Stimulated activated CD8-positive, alpha-beta memory T cell treated with anti-CD3 and anti-CD28 coated beads, Interleukin-2, amount 100 ng/mL, for 1 hour (primary cell): ENCODE measurements at places on chromosomes 5 and 9.

GRCh38 chr5:10073441-10074104 lies 176.1 kb downstream of the ATPSCKMT start:
- DNase-seq: no peak

DNA sequence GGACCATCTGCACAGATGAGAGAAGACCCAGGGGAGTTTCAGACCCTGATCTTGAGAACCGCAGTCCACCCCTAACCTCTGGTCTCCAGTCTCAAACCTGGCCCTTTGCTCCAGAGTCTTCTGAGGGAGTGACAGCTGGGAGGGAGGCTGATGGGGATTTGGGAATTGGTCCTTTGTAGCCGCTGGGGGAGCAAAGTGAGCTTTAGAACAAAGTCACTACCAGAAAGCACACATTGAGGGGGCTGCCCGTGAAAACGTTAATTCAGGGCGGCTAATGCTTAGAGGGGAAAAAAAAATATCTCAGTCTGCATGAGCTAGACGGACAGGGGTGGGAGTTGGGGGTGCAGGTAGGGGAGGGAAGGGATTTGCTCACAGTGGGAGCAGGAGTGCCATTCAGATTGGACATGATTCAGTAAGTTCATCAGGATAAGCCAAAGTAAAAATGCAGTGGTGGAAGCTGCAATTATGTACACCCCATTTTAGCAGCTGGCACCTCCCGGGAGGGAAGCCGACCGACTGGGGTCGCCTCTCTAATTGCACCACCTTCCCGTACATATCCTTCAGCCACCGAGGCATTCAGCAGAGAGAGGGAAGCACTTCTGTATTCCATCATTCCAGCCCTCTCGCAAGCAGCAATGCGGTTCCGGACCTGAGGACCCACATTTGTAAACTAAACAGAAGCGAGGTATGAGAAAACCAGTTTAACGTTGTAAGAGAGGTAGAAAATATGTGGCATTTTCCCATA lies 123.4 kb upstream of the RETREG1 start:
- DNase-seq: no peak

DNA sequence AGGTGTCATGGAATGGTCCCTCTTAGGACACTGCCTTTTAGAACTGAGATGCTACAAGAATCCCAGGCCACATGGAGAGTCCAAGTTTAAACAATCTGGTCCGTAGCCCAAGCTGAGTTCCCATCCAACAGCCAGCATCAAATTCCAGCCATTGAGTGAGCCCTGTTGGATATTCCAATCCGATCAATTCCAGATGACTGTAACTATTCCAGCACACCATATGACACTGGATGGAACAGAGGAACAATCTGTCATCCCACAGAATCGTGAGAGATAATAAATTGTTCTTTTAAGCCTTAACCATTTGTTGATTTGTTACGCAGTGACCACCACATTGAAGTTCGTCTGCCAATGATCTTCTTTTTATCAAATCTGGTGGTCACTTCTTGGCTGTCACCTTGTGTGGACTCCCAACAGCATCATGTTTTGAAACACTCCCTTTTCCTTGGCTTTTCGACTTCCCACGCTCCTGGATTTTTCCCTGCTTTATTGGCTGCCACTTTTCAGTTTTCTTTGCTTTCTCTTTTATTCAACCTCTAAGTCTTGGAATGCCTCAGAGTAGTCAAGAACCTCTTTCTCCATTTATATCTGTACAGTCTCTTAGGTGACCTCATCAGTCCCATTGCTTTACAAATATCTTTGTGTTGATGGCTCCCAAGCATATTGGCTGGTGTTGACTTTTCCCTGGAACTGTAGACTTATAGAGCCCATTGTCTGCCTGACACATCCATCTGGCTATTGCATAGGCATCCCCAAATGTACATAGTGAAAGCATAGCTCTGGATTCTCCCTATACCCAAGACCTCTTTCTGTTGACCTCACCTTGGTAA lies 46.1 kb downstream of the TNFSF15 start:
- DNase-seq: no peak

GRCh38 chr9:81589819-81590218 lies 99.5 kb downstream of the TLE1 start:
- DNase-seq: no peak

GRCh38 chr5:1733369-1733768 lies 66.3 kb downstream of the MRPL36 start:
- no peak for DNase-seq
